ENCODE measurements at places on chromosomes 6 and 20.

DNA sequence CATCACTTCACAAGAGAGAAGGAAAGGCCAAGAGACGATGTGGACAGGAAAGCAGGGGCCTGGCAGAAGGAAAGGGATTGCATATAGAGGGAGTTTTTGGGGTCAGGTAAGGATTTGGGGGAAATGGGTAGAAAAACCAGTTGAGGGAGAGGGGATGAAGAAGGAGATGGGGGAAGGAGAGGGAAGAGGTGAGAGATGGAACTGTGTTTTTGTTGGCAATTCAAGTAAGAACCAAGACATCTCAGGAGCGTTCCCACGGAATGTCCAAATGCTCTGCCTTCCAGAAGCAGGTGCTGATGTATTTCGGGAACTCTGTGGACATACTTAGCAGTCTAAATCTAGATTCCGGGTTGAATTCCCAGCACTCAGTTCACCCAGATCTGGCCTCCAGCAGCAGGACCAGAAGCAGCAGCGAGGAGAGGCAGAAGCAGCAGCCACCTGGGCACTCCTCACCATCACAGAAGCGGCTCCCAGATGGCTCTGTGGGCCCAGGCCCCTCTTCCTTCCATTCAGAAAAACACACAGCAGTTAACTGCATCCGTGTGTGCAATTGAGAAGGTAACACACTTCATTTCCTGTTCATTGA, 88.8 kb downstream of the DZANK1 start:
- DNase-seq: no peak

GRCh38 chr6:165653196-165653595, 9.8 kb downstream of the PDE10A start:
- DNase-seq: no peak

- no peak for DNase-seq
Measured at GRCh38 chr6:34242252-34243130, 5.8 kb downstream of the HMGA1 start.

DNA sequence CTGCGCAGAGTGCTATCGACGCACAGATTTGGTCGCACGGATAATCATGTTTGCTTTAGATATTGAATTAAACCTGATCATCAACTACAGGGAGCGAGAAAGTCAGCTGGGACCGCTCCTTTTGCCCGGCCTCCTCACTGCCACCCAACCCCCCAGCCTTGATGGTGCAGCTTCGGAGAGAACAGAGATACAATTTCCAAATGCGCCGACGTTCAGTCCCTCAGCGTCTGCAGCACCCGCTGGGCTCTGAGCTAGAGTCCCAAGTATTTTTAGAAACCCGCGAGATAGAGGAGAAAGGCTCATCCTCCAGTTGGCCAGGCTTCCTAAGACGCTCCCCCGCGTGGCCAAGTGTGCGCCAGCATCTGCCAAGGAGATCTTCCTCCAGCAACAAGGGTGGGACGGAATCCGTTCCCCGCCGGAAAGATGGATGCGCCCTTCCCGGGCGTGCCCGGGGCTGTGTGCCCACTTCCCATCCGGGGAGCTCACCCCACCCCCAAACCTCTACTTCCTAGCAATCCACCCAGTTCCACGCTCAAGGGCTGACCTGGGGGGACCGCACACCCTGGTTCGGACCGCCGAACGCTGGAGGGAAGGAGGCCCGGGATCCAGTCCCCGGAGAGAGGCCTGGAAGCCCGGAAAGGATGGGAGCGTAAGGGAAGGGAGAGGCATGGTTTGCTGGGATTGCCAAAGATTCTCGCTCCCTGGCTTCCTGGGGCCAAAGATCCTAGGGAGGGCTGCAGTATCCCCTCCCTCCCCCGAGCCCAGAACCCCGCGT, 4.1 kb downstream of the NKX2-2 start:
- no peak for DNase-seq
